ENCODE measurements at places on chromosomes 5 and 9.

- no peak for DNase-seq
Measured at GRCh38 chr5:105158526-105158925, 1595.9 kb upstream of the NUDT12 start.

- DNase-seq = no peak
Measured at GRCh38 chr9:7788772-7789171, 10.8 kb downstream of the DMAC1 start.

- DNase-seq = no peak
Measured at GRCh38 chr9:12798066-12798770, 23.4 kb downstream of the LURAP1L start.

GRCh38 chr5:155252025-155252424 lies 238.5 kb downstream of the KIF4B start:
- DNase-seq = no peak

- DNase-seq = peak; percentile 67
Measured at GRCh38 chr5:97006454-97007060, 70.7 kb downstream of the LNPEP start.

GRCh38 chr9:38437193-38437823 lies 13.1 kb upstream of the IGFBPL1 start:
- peak; percentile 46 for DNase-seq

DNA sequence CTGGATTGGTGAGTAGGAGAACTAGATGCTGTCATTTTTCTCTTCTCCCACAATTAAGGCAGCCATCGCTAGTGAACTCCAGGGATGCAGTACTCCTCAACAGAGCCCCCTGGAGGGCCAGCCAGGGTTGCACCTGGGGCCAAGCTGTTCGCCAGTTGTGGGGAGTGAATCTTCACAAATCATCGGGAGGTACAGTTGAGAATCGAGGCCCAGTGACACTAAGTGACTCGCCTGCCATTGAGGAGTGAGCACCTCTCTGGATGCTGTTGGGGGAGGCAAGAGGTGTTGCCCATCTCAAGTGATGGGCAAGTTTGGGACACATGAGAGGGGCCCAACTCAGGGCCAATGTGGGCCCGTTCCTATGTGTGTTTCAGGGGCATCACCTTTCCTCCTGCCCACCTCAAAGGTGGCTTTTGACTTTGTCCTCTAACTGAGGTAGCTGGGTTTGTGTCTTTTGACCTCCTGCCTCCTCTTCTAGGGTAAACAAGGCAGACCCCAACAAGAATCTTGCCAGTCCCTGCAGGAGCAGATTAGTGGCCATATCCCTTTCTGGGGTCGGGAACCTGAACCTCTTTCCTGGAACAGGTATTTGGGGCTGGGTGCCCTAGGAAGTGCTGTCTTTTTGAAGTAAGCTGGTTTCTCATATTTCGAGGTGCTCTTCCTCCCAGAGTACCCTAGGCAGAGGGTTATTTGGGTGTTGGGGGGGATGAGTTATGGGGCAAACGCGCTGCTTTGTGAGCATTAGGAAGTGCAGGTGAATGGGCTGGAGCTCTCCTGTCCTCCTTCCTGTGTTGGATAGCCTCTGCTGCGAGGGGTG lies 181.2 kb downstream of the MACROH2A1 start:
- DNase-seq = no peak

GRCh38 chr9:80878556-80878955 lies 810.8 kb downstream of the TLE1 start:
- DNase-seq = peak; percentile 95

DNA sequence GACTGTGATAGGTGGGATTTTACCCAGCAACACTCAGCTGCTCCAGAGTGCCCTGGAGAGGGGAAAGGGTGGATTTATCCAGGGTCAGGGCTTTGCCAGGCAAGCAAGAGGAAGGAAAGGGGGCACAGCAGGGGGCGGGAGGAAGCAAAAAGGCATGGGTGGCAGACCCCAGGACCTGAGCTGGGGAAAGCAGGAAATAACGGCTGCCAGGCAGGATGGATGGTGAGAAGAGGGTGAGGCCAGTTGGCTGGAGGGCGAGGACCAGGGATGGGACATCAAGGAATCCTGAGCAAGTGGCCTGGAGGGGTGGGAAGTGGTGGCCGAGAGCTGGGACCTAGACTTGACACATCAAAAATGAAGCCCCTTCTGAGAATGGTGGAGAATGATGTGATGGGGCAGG lies 64.2 kb downstream of the DUSP1 start:
- no peak for DNase-seq

DNA sequence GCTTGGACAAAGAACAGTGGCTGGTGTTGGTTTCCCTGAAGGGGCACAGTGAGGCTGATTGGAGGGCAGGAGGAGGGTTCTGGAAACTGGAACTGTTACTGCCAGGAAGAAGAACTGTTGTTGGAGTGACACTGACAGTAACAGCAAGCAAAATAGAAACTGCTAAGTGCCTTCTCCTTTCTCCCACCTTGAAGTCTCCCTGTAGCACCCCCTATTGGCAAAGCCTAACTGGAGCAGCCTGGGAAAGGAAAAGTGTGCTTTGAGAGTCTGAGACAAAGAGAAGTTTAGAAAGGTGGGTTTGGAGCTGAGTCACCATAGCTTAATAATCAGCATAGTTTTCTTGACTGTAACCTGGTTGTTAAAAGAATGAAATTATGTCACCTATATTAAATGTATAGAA lies 2.5 kb upstream of the TMEM174 start:
- DNase-seq = peak; percentile 23

DNA sequence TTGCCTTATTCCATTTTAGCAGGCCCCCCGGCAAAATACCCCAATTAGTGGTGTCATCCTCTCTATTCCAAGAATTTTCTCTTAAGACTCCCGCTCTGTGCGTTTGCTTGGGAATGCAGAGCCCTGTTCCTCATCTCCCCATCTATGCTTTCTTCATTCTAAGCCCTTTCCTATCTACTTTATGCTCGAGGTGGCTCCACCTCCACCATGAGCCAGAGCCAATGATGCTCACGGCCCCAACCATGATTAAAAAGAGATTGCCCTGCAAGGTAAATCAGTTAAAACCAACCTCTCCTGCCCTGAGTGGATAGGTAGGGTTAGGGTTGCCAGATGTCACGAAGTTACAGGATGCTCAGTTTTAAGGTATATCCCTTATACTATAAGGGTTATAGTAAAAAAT lies 677 bp upstream of the TXNDC15 start:
- DNase-seq = no peak

- peak; percentile 90 for DNase-seq
Measured at GRCh38 chr5:177306674-177307543, 3.3 kb downstream of the PRELID1 start.
